Vagina (tissue), 2 donors: ENCODE measurements at places on chromosomes 2 and 18.

DNA sequence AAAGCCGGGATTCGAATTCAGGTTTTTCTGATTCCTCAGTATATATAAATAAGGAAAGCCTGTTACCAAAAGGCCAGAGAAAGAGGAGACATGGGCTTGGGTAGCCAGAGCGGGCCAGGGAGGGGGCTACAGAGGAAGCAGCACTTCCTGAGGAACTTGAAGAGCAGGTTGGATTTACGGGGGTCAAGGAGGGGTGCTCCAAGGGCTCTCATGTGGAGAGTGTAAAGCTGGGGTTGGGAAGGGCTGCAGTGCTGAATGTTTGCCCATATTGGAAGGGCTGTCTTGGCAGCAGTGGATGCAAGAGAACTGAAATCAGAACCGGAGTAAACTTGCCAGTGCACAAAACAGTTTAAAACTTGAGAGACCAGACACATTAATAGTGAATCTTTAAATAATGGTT lies 511.5 kb downstream of the CNTNAP5 start:
- no peak for DNase-seq

- no peak for DNase-seq
These were observed 110.4 kb upstream of the PARD3B start for GRCh38 chr2:204434660-204435462.

GRCh38 chr2:58448065-58448507 lies 207.0 kb upstream of the FANCL start:
- DNase-seq = no peak

- DNase-seq = no peak
These were observed 289.5 kb upstream of the SLC14A2 start for GRCh38 chr18:45325778-45326177.

GRCh38 chr2:181678861-181679543 lies 1.3 kb downstream of the NEUROD1 start:
- no peak for DNase-seq
